Frontal cortex (tissue), 4 donors: ENCODE measurements at places on chromosomes 5 and 9.

DNA sequence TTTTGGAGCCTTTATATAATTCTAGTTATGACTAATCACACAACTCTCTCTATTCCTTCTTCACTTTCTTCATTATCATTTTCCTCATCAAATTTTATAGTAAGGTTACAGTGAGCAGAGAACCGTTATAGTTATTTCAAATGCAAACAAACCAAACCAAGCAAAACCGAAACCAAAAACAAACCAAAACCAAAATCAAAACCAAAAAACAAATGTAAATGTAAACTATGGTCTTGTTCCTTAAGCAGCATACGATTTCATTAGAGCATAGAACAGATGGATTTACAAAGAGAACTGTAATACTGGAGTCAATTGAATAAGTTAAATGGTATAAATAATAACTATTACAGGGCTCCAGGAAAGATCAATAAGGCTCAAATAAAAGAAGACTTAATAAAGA is 447.1 kb downstream of the LRRC70 start:
- no peak for DNase-seq

- no peak for DNase-seq
Observed at GRCh38 chr9:135088348-135088978, 995 bp downstream of the OLFM1 start.

DNA sequence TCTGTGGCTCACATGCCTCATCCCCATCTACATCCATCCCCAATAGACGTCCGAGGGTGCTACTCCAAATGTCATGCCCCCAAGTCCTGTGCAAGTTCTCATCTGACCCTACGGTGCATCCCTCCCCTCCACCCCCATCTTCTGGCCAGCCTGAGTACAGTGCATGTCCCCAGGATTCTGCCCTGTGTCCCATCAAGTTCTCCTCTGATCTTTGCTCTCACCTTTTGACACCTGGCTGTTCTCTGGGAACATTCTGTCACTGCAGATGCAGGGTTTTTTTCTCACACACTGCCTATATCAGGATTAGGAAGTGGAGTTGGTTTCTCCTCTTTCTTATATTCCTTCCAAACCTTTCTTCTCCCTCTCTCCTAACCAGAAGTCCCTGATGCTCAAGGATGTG is 377.2 kb downstream of the GADD45G start:
- no peak for DNase-seq

GRCh38 chr5:181044093-181044599 is 4.1 kb downstream of the BTNL9 start:
- DNase-seq, result no peak

DNA sequence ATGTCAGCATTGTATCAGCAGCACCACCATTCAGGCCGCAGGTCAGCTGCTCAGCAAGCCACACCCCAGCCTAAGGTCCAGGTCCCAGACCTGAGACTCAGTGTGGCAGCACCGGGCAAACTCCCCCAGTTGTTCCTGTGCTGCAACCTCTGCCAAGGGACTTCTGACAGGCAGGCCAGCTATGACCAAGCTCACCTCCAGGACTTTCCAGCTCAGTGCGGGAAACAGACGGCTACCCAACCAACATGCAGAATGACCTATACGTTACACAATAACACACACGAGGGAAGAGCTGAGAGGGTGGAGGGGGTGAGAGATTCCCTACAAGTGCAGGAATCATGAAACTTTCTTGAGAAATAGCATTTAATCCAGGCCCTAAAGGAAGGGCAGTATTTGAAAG is 143.7 kb downstream of the FSTL4 start:
- DNase-seq, result no peak

DNA sequence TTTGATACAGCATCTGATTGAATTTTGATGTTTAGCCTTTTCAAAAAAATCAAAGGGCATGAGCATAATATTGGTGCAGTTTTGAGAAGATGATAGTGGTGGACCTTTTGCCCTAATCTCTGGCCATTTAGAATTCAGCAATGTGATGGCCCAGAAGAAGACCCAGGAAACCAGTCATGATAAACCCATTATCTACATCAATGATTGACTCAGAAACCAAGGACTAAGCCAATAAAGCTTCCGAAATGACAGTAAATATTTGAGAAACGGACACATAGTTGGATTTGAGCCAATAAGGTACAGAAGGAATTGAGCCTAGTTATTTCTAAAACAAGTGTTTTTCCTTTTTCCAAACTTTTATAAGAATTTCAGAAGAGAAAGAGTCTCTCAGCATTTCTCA is 1158.8 kb upstream of the DMAC1 start:
- no peak for DNase-seq

DNA sequence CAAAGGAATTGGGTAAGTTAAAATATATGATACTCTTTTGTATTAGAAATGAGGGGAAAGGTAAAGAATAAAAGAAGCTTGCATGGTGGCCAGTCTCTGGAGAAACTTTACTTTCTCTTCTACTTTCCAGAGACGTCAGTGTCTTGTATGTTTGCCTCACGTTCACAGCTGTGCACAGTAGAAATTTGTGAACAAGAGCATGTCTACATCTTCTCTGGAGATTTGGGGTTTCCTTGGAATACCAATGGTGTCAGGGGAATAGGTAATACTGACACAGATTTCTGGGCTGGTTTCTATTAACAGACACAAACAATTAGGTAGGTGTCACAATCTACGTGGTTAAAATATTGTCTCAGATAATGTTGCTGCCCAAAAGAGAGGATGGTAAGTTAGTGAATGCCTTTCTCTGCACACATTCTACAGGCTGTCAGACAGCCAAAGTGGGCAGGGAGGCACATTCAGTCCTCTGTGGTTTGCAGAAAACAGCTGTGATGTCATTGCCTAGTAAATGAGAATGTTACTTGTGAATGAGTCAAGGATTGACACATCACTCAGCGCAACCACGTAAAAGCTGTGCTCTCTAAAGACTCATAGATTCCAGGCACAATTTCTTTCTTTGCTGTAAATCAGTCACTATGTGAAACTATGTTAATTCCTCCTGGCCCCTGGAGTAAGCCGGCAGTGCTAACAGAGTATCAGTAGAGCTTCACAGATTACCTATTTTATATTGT is 397.1 kb downstream of the MAN2A1 start:
- DNase-seq, result no peak

GRCh38 chr5:107937651-107938355 is 267.1 kb upstream of the EFNA5 start:
- no peak for DNase-seq

GRCh38 chr5:3615217-3615616 is 19.6 kb downstream of the IRX1 start:
- no peak for DNase-seq

DNA sequence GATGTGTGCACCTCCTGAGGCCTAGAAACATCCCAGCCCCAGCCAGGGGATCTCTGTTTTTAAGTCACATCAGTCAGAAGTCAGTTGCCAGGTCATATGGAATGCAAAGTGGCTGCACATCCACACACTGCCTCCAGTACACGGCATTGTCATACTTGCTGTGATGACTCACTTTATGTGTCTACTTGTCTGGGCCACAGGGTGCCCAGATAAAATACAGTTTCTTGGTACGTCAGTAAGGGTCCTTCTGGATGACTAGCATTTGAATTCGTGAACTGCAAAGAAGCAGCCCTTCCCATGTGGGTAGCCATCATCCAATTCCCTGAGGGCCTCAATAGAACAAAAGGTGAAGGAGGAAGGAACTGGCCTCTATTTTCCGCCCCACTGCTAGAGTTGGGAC is 27.7 kb downstream of the AUH start:
- no peak for DNase-seq

GRCh38 chr5:136730426-136730825 is 365.1 kb upstream of the TRPC7 start:
- DNase-seq, result no peak

- DNase-seq, result no peak
Observed at GRCh38 chr9:121383715-121384114, 13.7 kb upstream of the STOM start.

DNA sequence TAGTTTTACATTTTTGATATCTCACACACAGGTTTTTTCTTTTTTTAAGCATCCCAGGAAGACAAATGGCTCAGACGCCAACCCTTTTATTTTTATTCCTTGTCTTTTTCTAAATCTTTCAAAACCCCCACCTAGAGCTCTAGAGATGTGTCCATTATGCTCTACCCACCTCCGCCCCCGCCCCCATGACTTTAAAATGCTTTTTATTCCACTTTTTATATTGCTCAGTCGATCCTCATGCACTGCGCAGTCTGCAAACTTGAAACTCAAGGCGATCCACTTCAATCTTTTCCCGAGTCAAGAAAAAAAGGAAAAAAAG is 411 bp upstream of the MAT2B start:
- DNase-seq, result no peak

DNA sequence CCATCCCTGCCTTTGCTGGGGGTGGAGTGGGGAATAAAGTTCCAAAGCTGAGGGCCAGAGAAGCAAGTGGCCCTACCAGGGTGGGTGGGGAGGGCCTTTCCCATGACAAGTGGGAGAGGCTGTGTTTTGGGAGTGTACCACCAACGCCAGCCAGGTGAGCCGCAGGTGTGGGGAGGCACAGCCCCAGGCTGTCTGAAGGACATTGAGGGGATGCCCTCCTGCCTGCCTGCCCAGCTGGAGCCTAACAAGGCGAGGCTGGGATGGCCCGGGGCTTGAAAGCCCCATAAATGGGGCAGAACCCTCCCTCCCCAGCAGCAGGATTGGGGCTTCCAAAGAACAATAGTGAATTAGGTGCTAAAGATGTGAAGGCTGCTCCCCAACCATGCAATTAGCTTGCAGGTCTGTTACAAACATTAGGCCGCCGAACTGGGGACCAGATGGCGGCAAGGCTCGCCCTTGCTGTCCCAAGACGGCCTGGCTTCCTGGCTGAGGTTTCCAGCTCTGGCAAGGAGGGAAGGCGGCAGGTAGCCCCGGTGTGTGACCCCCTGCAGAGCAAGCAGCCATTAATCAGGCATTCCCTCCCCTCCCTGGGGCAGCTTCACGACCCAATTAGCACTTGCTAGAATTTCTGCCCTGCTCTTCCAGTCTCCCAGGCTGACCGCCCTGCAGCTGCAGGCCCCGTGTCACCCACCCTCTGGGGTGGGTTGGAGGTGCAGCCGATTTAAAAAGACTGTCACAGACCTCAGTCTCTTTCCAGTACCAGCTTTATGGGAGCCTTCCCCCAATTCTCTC is 42.9 kb downstream of the FGF18 start:
- DNase-seq, result no peak

DNA sequence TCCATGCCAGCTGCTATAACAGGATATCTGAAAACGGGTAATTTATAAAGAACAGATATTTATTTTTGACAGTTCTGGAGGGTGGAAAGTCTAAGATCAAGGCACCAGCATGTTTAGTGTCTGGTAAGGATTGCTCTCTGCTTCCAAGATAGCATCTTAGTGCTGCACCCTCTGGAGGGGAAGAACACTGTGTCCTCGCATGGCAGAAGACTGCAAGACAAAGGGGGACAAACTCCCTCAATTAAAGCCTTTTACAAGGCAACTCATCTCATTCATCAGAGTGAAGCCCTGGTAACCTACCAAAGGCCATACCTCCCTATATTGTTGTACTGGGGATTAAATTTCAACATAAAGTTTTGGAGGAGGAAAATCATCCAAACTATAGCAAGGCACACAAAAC is 298.9 kb upstream of the EDIL3 start:
- DNase-seq, result no peak

DNA sequence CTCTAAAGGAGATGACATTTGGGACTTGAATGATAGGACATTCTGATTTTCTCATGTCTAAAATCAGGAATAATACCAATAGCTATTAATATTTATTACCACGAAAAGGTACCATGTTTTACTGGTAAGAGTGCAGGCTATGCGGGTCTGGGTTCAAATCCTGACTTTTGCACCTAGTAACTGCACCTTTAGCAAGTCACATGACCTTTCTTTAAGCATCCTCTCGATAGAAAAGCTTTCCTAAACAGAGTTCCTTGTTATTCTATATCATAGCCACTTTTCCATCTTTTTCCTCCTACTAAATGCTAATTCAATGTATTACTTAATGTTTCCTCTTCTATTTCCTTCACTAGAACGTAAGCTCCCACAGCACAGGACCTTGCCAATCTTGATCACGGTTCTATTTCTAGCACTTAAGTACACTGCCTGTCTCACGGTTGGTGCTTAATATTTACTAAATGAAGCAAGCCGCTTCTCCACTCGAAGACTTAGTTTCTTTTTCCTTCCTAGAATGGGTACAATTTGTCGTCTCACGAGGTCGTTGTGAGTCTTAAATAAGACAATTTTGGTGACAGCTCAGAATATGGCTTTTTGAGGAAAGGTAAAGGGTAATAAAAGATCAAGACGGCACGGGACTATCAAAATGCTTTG is 816 bp downstream of the RBM18 start:
- no peak for DNase-seq

- DNase-seq, result no peak
Observed at GRCh38 chr5:12023614-12024241, 119.5 kb upstream of the CTNND2 start.

DNA sequence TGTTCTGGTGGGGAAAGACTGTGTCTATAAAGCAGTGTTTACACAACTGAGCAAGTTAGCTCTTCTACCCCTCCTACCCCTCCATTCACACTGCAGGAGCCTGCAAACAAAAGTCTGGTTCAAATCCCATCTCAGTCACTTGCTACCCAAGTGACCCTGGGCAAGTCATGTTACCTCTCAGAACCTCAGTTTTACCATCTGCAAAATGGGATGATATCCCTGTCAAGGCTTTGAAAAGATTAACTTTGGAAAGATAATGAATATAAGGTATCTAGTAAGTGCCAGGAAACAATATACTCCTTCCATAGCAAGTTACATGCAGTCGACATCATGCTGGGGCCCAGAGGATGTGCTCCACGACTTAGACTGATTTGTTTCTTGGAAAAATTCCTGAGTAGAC is 161.5 kb downstream of the SEC61B start:
- no peak for DNase-seq

DNA sequence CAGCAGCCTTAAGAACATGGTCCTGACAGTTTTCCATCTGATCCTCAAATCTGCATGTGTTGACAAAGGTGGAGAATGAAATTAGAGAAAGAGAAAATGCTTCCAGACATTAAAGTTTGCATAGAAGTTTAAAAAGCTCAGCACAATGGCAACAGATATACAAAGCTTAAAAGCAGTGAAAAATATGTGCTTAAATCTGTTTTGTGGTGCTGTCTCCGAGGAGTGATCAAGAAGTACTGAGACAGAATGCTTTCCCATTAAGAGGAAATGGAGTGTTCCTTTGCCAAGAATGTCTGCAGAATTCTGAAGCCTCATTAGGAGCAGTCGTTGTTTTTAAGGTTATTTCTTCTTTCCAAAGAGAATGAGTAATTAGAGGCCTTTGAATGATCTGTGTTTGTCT is 131.4 kb downstream of the MCTP1 start:
- no peak for DNase-seq

DNA sequence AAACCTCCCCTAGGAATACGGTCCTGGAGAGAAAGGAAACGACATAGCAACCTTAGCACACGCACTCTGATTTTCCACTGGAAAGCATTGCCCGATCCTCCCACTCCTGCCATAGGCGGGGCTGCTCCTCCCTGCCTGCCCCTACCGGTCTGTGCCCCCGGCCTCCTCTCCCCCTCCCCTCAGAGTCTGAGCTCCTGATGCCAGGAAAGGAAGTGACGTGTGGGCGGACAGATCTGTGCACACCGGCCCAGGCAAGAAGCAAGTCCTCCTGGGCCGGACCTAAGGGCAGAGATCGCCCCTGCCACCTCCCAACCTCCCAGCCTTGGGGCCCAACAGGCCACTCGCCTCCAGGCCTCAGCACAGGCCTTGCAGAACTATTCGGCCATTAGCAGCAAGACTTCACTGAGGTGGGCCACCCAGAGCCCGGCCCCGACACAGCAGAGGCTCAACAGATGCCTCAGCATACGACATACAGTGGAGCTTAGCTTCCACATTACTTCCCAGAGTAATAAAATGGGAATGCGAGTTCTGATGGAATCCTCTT is 7.2 kb downstream of the NINJ1 start:
- no peak for DNase-seq

GRCh38 chr5:138875552-138875875 is 379 bp upstream of the LRRTM2 start:
- DNase-seq, result no peak
